Activated CD8-positive, alpha-beta memory T cell treated with anti-CD3 and anti-CD28 coated beads for 4 hours (primary cell): ENCODE measurements at places on chromosomes 5 and 9.
A peak's percentile ranks its signal among the peaks of the same experiment; 100 is the strongest.

GRCh38 chr5:136037001-136037705, 8.4 kb downstream of the TGFBI start:
- no peak for DNase-seq

DNA sequence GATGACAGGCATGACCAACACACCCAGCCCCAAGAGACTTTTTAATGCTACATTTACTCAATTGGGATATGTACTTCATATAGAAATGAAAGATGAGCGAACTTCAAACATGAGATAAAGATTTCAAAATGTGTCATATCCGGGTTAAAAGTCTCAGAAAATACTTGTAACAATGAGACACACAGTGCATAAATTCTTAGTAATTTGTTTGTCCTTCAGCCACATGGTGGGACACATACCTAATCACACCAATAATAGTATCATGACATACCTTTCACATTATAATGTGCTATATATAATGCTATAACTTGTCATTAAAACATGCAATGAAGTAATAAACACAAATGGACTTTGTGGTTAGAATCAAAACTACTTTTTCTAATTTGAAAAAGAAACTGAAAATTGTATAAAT, 204.7 kb upstream of the RFX3 start:
- DNase-seq = no peak

- no peak for DNase-seq
Observed at GRCh38 chr9:36738318-36738976, 165.8 kb downstream of the MELK start.

- DNase-seq = no peak
Observed at GRCh38 chr9:94927048-94927761, 200.7 kb downstream of the AOPEP start.

DNA sequence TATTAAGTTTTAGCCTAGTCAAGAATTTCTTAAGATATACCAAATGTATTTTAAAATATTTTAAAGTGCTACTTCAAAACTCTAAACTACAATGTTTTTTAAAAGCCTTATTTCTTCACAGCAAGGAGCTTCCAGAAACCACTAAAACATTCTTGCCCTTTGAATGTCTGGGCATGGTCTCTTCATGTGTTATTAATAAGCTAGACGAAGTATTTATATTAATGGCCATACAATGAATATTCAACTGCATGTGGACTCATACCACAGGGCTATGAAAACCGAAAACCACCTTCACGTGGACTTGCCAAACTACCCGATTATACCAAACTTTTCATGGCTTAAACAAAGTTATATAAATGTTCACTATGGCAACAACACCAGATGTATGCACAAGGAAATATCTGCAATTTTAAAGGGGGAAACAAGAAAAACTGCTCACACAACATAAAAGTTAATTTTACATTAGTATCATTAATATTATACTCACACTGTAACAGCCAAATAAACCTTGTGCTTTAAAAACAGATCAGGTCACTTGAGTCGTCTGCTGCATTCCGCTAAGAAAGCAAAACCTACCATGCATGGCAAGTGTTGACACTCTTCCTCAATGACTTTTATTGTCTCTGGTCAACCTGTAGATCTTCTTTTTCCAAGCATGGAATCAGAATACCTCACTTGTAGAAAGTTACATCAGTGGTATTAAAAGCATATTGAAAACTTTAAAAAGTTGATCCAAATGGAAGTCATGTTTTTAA, 246.3 kb downstream of the BNC2 start:
- no peak for DNase-seq

DNA sequence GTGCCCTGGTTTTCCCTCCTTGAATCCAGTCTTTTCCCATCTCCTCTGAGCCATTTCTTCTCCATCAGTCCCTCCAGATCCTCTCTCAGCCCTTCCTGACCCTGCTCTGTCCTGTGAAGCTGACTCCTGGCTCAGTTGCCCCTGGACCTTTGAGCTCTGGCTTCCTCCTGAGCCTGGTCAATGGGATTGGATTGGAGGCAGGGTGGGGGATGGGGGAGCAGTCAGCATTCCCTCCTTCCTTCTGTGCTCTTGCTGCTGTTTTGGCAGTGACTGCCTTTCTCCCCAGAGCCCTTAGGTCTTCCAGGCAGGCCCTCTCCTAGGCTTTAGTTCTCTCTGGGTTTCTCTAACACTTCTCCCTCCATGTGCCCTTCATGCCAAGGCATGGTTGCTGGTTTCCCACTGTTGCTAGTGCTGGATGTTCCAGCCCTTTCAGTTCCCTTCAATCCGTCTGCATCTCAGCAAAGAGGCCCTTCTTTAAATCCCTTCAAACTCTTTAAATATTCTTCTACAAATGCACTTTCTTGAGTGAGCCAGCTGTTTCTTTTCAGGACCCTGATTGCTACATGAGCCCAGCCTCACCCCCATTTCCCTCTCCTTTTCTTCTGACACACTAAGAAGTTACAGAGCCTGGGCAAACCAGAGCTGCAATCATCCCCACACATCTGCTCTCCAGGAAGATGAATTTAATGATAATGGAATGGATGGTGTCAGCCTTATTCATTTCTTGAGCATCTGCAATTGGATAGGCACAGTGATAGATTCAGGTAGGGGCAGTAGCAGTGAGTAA, 2.2 kb downstream of the TNFSF15 start:
- no peak for DNase-seq

DNA sequence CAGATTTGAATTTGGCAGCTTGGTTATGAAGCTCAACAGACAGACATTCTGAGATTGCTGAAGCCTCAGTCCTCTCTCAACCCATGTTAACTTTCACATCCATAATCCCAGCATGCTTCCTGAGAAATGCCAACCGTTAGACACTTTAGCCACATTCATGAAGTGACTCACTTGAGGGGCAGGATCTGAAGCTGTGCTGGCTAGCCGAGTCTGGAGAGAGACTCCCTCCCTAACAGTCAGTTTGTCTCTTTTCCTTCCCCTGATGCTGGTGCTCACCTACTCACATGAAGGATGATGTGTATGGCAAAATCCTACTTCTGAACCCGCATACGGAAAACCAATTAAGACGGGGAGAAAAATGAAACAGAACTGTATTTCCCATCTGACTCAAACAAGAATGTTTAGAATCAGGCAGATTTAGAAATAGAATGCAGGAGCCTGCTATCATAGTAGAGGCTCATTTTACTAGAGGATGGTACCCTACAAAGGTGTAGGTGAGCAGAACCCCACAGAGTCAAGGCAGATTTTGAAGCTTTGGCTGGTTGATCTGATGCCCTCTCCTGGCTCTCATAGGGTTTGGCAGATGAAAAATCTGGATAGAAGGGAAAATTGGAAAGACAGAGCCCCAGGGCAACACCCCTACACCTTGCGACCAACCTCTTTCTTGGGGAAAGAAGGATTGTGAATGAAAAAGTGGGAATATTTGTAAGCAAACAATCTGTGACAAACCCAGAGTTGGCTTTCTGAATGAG, 150.9 kb upstream of the LHFPL2 start:
- no peak for DNase-seq

DNA sequence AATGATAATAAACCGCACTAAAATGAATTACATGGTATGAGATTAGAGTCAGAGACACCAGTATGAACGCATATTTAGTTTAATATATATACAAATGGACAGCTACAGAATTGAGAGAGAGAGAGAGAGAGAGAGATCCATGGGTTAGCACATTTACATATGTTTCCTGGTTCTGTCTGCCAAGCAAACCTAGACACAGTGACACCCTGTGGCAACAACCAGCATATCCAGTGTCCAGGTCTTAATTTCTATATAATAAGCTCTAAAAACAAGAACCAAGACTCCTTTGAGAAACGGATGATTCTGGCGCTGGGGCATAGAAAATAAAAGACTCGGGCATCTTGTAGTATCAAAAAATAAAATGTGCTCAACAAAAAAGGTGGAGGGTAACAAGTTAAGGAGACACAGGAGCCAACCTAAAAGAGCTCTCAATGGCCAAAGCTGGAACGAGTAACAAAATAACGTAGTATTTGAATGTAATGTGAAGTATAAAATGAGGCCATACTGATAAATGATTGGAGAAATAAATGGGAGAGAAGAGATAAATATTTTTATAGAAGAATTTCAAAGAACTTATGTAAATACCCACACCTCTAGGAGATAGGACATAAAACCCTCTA, 84.5 kb downstream of the RFX3 start:
- DNase-seq = peak; percentile 6

DNA sequence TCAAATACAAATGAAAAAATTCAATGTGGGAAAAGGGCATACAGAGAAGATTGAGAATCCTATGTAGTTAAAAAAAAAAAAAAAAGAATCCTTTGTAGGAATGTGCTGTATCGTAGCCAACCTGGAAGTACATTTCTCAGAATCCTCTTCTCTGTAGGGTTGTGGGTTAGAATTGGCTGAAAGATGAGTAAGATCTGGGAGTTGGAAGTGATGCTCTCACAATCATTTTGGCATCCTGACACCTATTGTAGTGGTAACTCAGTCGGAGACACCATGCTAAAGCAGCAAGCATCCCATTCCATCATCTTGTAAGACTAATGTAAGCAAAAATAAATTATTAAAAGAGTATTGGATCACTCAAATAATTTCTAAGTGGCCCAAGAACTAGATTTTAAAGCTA, 30.6 kb downstream of the MRPL22 start:
- no peak for DNase-seq

GRCh38 chr5:143405849-143406098, 2.3 kb upstream of the NR3C1 start:
- DNase-seq = no peak

DNA sequence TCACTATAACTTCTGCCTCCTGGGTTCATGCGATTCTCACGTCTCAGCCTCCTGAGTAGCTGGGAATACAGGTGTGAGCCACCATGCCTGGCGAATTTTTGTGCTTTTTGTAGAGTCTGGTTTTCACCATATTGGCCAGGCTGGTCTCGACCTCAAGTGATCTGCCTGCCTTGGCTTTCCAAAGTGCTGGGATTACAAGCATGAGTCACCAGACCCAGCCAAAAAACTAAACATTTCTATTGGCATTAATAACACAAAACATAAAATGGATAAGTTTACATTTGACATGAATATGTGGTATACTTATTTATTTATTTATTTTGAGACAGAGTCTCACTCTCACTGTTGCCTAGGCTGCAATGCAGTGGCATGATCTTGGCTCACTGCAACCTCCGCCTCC, 13.6 kb upstream of the REEP5 start:
- no peak for DNase-seq

DNA sequence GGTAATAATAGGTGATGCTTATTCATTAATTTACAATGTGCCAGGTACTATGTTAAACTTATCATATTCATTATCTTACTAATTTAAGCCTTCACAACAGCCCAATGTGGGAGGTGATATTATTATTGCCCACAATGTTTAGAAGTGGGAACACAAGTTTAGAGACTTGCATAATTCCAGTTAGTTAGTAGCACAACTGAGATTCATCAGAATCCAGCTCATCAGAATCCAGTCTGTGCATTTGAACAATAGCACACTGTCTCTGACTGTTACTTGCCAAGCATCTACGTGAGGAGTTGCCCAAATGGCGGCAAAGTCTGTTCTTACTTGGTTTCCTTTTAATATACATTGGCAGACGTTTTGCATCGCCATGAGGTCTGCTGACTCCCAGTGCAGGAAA, 110.9 kb upstream of the BASP1 start:
- no peak for DNase-seq

DNA sequence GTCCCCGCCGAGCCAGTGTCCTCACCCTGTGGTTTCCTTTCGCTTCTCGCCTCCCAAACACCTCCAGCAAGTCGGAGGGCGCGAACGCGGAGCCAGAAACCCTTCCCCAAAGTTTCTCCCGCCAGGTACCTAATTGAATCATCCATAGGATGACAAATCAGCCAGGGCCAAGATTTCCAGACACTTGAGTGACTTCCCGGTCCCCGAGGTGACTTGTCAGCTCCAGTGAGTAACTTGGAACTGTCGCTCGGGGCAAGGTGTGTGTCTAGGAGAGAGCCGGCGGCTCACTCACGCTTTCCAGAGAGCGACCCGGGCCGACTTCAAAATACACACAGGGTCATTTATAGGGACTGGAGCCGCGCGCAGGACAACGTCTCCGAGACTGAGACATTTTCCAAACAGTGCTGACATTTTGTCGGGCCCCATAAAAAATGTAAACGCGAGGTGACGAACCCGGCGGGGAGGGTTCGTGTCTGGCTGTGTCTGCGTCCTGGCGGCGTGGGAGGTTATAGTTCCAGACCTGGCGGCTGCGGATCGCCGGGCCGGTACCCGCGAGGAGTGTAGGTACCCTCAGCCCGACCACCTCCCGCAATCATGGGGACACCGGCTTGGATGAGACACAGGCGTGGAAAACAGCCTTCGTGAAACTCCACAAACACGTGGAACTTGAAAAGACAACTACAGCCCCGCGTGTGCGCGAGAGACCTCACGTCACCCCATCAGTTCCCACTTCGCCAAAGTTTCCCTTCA, 1.4 kb downstream of the GLIS3 start:
- DNase-seq = no peak

DNA sequence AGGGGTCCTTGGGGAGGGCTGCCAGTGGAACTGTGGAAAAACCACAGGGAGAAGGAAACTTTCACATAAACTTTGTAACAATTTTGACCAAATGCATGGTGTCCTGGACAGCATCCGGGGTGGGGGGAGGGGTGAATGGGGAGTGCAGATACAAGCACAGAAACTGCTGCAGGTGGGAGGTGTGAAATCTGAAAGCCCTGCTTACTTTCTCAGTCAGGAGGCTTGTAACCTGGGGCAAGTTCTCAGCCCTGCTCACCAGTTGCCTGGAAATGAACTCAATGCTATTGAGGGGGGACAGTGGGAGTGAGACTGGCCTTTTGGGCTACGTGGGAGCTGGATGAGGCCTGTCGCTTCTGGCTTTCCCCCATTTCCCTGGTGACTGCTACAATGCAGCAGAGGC, 694.5 kb upstream of the ZNF608 start:
- DNase-seq = no peak

DNA sequence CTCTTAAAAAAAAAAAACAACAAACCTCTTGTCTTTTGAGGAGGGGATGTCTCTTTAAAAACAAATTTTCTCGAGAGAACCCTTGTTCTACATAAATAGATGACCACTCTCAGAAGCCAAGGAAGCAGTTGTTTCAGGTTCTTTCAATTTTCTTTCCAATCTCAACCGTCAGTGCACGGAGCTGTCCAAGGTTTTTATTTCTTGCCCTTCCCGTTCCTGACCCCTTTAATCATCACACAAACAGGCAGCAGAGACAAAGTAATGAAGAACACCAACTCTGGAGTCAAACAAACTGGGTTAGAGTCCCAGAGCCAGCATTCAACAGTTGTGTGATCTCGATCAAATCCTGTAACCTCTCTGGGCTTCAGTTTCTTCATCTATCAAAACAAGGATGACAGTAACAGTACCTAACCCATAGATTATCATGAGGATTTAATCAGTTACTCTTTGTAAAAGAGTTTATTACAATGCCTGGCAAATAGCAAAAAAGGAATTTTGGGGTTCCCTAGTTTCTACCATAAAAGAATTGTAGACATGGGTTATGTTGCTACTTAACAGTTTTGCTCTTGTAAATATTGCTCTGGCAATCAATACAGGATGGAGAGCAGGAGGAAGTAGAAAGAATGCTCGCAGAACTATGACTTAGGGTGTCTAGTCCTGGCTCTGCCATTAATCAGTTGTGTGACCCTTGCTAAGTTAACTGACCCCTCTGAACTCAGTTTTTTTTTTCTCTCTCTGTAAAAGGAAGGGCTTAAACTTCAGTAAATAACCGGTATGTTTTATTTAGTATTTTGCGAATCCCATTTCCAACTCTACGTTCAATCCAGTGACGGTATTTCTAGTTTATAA, 1.0 kb upstream of the NIM1K start:
- DNase-seq = no peak

- DNase-seq = no peak
Observed at GRCh38 chr5:88681211-88681803, 201.7 kb downstream of the MEF2C start.
